ENCODE measurements at places on chromosomes 2 and 18.

DNA sequence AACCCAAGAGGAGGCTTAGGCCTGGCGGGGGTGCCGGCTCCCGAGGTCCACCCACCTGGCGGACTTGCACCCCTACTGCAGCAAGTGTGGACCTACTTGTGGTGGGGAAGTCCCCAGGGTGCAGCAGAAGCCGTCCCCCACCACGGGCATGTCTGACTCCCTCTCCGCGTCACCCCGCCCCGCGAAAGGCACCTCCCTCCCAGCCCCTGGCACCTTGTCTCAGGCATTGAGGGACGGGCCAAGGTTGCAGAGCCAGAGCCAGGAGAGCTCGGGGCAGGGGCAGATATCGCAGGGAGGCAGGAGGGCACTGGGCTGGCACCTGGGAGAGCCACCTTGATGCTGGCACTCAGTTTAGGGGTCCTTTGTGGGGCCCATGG, 19.0 kb downstream of the CROCC2 start:
- DNase-seq, result no peak

DNA sequence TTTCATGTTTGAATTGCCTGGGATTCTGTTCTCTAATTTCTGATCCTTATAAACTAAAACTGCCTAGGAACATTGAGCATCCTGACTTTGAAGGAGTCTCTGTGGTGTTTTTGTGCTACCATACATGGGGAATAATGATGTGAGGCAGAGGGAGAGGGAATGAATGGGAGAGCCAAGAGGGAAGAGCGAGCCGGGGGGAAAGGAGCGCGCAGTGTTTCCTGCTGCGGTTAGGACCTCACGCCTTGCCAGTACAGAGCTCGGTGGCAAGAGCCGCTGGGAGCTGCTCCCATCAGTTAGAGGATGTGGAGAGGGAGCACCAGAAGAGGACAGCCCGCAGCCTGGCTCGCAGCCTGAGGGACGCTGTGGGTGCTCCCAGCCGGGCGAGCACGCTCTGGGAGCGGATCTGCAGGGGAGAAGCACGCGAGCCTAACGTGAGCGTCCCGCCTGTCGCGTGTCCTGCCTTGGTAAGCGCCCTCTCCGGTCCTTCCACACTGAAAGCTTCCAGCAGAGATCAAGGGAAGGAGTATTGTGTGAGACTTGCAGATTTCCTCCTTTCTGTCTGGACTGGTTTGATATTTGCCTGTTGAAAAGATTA, 114.7 kb downstream of the FAM210A start:
- no peak for DNase-seq

DNA sequence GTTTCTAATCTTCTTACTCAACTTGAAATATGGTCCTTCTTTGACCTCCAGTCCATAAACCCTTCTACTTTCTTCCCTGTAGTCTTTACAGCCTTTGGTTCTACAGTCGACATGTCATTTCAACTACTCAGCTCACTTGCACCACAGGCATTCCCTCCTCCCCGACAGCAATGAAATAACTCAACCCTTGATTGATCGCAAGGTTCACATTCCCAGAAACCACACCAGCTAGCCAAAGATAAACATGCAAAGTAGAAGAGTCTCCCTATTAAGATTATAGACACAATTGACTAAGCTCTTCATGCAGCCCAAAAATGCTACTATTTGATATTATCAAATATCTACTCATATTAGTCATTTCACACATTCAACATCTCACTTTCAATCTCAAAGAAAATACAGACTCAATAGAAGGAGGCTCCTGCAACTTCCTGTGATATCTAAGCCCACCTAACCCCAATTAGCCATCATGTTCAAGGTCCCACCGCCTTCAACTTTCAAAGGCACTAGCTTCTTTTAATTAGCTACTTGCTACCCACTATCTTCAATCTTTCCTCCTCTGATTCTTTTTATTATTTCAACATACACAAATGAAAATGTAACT, 50.8 kb downstream of the RTTN start:
- DNase-seq, result no peak

GRCh38 chr18:79156327-79156726, 87.1 kb downstream of the ATP9B start:
- no peak for DNase-seq

GRCh38 chr2:64613276-64613675, 40.4 kb downstream of the SERTAD2 start:
- DNase-seq, result no peak

DNA sequence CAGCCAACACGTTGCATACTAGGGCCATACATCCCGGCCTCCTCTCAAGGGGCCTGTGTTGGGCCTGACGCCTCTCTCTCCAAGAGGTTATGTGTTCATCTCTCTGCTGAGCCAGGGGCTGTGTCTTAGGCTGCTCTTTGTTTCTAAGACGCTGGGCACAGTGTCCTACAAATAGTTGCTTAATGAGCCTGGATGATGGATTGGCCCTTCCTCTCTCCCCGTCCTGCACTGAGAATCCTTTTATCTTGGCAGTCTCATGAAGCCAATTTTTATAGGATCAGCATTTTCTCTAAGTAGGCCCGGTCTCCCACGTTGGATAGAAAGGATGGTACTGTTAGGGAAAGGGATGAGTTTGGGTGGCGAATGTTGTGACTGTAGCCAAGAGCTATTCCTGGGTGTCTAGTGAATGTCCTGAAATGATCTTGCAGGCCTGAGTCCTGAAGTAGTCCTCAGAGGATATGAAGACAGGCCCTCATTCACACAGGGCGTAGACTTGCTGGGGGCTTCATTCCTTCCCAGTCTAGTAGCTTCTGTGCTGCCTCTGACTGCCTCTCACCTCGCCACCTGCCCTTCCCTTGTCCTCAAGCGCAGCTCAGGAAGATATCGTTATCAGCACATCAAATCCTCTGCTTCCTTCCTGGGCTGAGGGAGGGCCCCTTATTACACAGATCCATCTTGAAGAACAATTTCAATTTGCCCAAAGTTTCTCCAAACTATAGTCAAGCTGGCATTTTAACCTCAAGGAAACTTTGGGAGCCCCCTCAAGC, 8.8 kb downstream of the LBH start:
- no peak for DNase-seq

DNA sequence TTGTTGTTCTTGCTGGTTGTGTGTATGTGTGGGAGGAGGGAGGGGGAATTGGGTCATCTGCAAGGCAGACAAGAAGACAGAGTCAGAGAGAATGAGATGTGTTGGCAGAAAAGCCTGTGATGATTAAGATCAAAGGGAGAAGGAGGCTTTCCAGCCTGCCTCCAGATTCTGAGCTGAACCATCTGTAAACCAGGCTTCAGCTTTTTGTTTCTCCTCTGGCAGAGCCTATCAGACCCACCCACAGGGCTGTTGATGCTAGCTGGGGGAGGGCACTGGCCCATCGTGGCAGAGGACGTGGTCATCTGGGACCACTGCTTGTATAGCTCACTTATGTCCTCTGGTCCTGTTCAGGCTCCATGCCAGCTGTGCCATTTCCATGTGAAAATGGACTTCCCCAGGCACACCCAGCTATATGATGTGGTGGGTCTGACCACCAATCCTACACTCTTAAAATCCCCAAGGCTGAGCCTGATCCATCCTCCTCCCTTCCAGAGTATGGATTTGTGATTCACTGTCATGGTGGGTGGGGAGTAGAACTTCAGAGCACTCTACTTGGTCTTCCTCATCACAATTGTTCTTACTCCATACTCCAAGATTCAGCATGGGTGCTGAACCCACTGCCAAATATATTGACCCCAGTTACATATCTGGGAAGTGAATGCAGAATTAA, 27.8 kb upstream of the COL6A3 start:
- DNase-seq, result no peak

DNA sequence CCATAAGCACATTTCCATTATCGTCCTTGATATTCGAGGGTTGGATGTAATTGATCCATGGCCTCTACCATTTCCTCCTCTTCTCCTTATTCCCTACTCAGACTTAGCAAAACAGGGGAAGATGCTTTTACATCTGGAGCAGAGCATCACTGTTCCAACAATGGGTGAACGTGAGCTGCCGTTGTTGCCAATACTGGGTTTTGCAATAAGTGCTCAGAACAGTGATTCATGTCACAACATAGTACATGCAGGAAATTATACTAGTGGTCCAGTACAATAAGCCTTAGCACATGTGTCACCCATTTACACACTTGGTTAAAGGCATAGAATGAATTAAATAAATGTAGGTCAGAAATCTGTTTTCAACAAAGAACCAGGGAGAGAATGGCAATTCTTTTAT, 112.4 kb downstream of the DCC start:
- no peak for DNase-seq

DNA sequence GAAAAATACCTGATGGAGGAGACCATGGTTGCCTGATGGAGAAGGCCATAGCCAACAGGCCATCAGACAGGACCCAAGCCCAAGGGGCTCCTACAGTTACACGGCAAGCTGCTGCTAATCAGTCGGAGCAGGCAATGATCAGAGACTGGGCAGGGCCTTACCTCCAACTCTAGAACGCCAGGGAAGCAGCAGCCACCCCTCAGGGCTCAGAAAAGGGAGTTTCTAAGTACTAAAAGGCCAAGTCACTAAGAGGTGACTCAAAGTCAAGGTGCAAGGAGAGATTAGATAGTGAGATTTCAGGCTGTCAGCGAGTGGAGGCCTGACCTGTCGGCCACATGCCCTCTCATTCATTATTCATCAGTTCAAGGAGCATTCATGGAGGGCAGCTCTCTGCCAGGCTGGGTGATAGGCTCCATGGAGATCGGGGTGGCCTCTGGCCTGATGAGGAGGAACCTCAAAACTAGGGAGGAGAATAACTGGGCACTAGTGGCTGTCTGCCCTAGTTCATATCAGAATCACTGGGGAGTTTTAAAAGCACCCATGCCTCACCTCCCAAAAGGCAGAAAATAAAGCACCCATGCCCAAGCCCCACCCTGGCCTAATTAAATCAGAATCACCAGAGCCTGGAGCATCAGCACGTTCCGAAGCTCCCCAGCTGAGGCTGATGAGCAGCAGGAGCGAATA, 3.6 kb downstream of the VIL1 start:
- DNase-seq, result no peak

DNA sequence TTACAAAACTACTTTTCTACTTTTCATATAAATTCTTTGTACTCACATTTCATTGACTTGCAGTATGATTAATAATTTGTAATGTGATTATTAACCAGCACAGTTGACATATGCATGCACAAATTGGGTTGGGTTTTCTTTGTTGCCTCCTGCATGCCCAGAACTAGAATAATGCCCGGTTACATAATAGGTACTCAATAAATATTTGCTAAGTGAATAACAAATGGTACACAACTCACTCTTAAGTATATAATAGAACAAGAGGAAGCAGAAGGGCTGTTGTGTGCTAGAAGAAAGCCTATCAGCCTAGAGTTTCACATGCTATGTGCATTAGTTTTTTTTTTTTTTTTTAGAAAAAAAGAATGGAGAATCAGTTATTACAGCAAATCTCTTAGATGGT, 9.3 kb downstream of the RDH14 start:
- DNase-seq, result no peak

DNA sequence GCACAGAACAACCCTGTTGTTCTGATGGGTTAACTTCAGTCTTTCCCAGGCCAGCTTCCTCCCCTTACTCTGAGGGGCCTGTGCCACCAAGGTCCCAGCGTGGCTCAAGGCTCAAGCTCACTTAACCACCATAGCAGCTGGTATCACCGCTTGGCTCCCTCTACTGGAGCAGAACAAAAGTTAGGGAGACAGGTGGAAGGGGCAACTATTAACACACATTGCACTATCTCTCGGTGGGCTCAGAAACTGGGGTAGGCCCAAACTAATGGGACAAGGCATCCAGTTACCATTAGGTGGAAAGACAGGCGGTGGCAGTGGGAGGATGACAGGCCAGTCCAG, 88.7 kb upstream of the ATL2 start:
- DNase-seq, result no peak

GRCh38 chr18:3554091-3554601, 104.2 kb downstream of the TGIF1 start:
- no peak for DNase-seq

GRCh38 chr18:55265984-55266383, 306.7 kb upstream of the CCDC68 start:
- no peak for DNase-seq

- DNase-seq, result no peak
Observed at GRCh38 chr2:239129147-239129920, 271.5 kb downstream of the HDAC4 start.

Measured in stimulated activated CD4-positive, alpha-beta T cell treated with anti-CD3 and anti-CD28 coated beads, Interleukin-15, amount 100 ng/mL, for 1 hour (primary cell).